ENCODE measurements at places on chromosomes 6 and 20. TPM values are rescaled to one million over a fixed set of nuclear protein-coding genes. Genes with fewer than 3 reads are reported as not detected.

DNA sequence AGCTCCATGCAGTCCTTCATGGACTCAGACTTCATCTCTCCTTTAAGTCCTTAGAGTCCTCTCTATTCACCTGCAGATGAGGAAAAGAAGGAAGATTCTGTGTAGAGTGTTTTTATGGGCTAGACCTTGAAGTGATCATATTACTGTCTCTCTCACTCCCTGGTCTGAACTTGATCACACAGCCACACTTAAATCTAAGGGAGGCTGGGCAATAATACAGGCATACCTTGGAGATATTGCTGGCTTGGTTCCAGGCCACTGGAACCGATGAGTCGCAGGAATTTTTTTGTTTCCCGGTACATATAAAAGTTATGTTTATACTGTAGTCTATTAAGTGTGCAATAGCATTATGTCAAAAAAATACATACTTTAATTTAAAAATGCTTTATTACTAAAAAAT, 59.2 kb upstream of the FOXO3 start:
- DNase-seq, result no peak

GRCh38 chr6:69835414-69836179, 30.8 kb upstream of the COL19A1 start:
- peak; percentile 42 for DNase-seq

DNA sequence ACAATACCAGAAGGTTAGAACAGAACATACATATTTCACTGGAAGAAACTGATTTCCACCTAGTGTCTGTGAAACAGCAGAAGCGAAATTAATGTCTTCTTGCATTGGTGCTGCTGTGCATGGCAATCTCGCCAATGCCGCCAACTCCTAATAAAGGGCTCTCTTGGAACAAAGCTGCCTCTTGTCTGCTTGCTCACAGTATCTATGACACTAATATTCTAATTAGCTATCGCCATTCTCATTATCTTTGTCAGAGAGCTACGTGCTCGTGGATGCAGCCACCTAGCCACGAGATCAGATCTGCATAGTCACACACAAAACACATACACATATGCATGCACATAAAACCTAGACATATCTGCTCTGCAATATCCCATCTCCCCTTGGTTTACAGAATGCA, 145.9 kb upstream of the OLIG3 start:
- no peak for DNase-seq

DNA sequence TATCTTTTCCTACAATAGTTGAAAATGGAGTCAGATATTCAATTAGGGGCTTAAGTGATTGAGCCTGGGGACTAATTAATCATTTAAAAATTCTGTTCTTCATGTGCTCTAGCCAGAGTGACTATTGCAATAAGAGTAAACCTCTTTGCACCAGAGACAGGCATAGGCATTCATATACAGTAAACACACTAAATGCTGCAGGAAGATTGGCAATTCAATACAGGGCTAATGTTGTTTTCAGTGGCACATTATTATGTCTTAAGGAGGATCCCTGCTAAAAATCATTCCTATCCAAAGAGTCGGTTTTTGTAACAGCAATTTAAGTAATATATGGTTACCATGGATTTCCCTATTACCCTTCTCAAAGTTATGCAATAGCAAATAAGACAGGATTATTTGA, 1.2 kb downstream of the PDE7B start:
- DNase-seq, result no peak

- no peak for DNase-seq
These were observed 13.4 kb upstream of the MRGBP start for GRCh38 chr20:62782893-62783278.

DNA sequence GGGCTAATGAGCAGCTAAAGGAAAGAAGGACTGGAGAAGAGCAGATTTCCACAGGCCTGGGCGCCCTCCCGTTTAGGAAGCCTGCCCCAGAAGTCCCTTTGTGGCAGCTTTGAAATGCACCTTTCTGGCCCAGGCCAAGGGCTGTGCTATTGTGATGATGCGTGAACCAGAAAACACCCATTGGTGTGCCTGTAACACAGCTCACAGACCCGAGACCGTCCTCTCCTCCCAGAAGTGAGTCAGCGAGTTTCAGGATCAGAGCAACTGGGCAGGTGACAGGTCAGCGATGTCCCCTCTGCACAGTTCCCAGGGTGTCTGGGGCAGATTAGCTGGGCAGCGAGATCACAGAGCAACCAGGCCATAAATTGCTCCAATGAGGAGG, 71.9 kb upstream of the SULF2 start:
- DNase-seq, result no peak

GRCh38 chr6:27059621-27060425, 187.7 kb upstream of the PRSS16 start:
- no peak for DNase-seq

IPCEF1 gene
- 0.27 TPM for total RNA-seq

PDYN gene
- not detected for total RNA-seq

GRCh38 chr20:49594931-49595315, 27.0 kb upstream of the PTGIS start:
- DNase-seq, result no peak

DNA sequence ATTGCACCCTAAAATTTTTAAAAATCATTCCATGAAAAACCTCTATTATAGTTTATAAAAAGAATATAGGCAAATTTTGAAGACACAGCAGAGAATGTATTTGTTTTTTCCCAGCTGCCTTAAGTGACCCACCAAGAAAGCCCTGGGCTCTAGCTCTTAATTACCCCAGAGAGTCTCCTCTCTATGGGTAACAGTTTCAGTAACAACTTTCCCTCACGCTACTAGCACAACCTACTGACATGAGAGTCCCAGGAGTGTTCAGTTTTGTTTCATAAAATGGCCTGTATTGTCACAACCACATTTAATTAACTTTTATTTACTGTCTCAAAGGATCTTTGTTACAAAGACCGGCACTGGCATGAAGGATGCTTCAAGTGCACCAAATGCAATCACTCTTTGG, 41.5 kb downstream of the FHL5 start:
- DNase-seq, result no peak

- no peak for DNase-seq
These were observed 13.0 kb upstream of the DBNDD2 start for GRCh38 chr20:45395114-45395415.

GJA1 gene
- 0.27 TPM for total RNA-seq

GATA5 gene
- total RNA-seq, result under 0.01 TPM

- DNase-seq, result no peak
These were observed 1.1 kb downstream of the PNISR start for GRCh38 chr6:99424022-99424421.

DNA sequence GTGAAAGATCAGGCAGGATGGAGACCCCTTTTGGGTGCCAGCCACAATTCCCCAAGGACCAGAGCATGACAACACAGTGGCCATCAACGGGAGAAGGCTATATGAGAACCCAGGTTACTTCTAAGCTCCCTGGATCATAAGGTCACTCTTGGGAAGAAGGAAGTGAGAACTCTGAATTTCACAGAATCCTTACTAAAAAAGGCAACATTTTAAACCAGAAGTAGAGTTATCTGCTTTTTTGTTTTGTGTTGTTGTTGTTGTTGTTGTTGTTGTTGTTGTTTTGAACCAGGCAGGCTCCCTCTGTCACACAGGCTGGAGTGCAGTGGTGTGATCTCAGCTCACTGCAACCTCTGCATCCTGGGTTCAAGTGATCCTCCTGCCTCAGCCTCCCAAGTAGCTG, 107.4 kb upstream of the TNFAIP3 start:
- no peak for DNase-seq

GRCh38 chr6:110944681-110945151, 13.8 kb upstream of the GTF3C6 start:
- DNase-seq, result peak; percentile 96

SLC22A2 gene
- total RNA-seq, result not detected

BFSP1 gene
- total RNA-seq, result 0.54 TPM

GRCh38 chr6:33430991-33431879, 11.4 kb downstream of the SYNGAP1 start:
- peak; percentile 86 for DNase-seq

DNA sequence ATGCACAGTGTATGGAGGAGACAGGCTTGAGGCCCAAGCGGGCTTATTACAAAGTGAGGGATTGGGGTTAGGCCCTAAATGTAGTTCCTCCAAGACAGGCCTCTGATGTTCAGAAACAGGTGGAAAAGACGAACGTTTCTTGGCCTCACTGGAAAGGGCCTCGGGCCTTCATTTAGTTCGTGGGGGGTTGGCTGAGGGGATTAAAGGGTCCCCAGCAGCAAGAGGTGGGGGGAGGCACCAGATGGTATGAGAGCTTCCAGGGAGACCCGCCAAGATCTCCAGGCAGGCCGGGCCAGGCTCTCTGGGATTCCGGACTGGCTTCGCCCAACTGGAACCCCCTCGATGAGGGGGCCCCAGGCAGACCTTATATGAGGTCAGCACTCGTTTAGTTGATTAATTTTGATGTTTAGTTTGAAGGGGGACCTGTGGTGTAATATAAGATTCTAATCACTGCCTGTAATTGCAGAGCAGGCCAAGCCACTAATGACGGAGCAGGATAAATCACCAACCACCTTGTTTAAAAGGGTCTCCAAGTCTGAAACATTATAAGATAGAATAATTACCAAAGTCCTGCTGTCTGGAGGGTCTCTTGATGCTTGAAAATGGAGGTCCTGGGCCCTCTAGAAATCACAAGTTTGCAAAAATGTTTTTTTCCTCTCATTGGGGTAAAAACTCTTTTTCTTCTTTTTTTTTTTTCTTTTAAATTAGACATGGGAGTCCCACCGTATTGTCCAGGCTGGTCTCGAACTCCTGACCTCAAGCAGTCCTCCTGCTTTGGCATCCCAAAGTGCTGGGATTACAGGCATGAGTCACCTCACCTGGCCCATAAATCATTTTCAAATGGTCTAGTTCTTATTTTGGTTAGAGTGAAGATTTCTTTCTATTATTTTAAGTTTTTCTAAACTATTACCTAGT, 2.2 kb downstream of the HMGA1 start:
- DNase-seq, result no peak

DNA sequence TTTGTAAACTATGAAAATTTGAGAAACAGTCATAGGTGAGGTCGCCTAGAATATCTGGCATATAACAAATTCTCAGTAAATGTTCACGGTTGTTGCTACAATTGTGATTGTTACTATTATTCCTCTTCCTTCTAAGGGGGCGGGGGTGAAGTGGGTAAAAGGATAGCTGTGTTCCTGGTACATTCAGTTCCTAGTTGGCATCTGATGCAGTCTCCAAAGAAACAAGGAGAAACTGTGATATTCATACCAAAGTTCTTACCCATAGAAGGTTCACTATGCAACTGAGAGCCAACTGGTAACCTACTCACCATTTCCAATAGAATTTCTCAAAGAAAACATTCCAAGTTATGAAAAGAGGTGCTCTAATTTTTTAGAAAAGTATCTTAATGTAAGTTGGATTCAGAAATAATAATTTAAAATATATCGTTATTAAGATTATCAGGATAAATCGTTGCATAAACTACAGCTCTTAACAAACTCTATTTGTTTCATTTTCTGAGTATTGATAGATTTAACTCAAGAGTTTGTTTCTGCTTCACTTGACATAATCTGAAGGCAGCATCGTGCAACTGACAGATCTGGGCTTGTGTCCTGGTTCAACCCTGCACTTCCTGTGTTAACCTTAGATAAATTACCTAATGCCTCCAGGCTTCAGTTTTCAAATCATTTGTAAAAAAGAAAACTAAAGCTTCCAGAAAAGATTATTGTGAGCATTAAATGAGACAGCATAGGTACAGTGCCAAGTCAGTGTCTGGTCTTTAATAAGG, 13.3 kb upstream of the MAP7 start:
- no peak for DNase-seq

SLC22A16 gene
- 25.6 TPM for total RNA-seq

KHDC1 gene
- total RNA-seq, result 3.0 TPM

DNA sequence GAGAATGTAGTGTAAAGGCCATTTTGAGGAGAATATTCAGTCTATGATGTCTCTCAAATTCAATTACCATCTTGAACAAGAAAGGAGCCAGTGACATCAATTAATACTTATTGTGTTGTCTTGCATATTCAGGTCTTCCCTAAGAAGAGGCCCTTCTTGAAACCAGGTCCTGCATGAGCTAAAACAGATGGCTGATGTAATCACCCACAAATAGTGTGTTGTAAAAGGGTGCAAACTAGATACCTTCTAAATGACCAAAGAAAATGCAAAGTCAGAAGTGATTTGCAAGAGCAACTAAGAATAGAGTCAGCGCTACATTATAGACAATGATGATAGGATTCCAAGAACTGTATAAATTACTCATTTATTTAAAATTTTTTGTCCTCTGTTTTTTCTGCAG, 97.0 kb downstream of the BTBD3 start:
- no peak for DNase-seq

ULBP2 gene
- 0.27 TPM for total RNA-seq

IMPG1 gene
- not detected for total RNA-seq

EEF1E1 gene
- 12.7 TPM for total RNA-seq

- no peak for DNase-seq
These were observed 74.9 kb downstream of the FYN start for GRCh38 chr6:111798281-111798725.

DNA sequence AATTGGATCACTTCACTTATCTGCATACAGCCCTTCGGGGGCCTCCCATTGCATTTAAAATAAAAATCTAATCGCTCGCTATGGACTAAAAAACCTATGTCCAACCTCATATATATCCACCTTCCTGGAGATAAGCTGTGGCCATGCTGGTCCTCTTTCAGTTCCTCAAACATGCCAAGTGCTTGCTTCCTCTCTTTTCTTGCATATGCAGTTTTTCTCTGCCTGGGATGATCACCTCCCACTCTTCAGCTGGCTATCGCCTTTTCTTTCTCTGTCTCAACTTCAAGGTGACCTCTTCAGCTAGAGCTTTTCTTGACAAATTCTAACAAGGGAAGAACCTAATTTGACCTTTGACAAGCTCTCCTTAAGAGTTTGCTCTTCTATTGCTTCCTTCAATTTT, 5.6 kb upstream of the TFB1M start:
- DNase-seq, result no peak

Data from hematopoietic multipotent progenitor cell (in vitro differentiated cells).